NCI-H2081 (cell line): ENCODE measurements at places on chromosomes 4 and X.
A peak's percentile ranks its signal among the peaks of the same experiment; 100 is the strongest.

GRCh38 chrX:153640736-153641575, 6.0 kb upstream of the DUSP9 start:
- DNase-seq, result no peak

DNA sequence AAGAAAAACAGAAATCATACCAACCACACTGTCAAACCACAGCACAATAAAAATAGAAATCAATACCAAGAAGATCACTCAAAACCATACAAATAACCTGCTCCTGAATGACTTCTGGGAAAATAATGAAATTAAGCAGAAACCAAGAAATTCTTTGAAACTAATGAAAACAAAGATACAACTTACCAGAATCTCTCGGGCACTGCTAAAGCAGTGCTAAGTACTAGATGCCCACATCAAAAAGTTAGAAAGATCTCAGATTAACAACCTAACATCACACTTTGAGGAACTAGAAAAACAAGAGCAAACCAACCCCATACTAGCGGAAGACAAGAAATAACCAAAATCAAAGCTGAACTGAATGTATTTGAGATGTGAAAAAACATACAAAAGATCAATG, 33.2 kb downstream of the AWAT2 start:
- no peak for DNase-seq

DNA sequence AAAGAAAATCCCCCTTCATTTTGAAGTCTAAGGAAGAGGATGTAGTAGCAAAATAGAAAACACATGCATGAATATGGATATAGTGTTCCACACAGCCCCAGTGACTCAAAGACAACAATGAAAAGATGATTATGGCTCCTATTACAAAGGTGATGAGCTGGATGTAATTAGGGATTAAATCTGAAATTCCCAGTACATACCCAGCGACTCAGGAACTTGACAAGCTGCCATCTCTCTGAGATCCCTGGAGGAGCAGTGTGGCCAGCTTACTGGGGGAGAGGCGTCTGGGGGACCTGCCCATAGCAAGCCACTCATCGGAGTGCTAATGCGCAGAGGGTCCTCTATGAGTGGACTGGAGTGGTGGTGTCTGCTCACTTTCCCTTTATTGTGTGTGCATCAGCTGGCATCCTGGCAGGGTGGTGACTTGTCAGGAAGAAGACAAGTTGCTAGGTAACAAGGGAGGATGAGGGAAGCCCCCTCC, 42.7 kb upstream of the MGST2 start:
- no peak for DNase-seq

DNA sequence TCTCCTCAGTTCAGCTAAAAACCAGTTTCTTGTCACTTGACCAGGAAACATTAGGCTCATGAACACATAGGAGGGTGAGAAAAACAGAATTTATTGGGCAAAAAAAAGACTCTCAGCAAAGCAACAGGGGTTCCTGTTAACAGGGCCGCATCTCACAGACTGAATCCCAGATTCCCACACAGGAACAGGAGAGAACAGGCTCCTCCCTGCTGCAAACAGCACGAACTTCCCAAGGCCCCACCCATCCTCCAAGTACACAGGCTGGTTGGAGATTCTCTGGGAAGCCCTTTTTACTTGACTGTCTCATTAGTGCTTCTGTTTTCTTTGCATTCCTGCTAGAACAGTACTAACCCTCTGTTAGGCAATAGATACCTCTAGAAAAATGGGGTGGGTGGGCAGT, 52.4 kb upstream of the IL21 start:
- no peak for DNase-seq

DNA sequence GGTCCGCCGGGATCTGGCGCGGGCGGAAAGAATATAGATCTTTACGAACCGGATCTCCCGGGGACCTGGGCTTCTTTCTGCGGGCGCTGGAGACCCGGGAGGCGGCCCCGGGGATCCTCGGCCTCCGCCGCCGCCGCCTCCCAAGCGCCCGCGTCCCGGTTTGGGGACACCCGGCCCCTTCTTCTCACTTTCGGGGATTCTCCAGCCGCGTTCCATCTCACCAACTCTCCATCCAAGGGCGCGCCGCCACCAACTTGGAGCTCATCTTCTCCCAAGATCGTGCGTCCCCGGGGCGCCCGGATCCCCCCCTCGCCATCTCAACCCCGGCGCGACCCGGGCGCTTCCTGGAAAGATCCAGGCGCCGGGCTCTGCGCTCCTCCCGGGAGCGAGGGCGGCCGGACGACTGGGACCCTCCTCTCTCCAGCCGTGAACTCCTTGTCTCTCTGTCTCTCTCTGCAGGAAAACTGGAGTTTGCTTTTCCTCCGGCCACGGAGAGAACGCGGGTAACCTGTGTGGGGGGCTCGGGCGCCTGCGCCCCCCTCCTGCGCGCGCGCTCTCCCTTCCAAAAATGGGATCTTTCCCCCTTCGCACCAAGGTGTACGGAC, 482 bp upstream of the SHOX start:
- DNase-seq, result no peak

DNA sequence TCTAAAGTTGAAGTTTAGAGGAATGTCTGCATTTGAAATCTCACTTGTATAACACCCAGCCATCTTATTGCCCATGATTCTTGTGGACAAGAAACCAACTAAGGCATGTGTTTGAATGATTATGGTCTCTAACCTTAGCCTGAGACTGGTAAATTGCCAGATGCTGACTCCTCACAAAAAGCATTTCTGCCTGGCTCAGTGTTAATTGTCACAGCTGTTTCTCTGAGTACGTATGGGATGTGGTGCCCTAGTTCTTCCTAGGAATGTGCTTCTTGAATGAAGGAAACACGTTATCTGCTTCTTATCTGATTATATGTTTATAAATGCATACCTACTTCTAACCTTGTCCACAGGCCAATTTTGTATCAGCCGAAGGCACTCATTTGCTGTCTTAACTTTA, 63.1 kb upstream of the NDP start:
- DNase-seq, result no peak

GRCh38 chrX:54978448-54978847, 15.5 kb downstream of the PFKFB1 start:
- no peak for DNase-seq

DNA sequence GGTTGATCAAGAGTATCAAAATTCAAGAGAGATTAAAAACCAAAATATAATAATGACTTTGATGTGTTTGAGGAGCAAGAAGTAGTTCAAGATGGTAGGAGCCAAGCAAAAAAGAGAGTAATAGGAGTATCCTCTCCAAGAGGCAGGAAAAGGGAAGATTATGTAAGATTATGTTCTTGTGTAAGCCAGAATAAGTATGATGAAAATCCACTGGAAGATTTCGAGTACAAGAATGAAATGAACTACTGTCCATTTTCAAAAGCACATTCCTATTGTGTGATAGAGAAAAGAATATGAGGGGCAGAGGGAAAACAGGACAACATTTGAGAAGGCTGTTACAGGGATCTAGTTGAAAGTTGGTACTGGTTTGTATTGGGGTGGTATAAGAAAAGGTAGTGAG, 659.6 kb upstream of the INTU start:
- DNase-seq, result no peak

GRCh38 chr4:8709729-8710360, 117.3 kb downstream of the CPZ start:
- no peak for DNase-seq

DNA sequence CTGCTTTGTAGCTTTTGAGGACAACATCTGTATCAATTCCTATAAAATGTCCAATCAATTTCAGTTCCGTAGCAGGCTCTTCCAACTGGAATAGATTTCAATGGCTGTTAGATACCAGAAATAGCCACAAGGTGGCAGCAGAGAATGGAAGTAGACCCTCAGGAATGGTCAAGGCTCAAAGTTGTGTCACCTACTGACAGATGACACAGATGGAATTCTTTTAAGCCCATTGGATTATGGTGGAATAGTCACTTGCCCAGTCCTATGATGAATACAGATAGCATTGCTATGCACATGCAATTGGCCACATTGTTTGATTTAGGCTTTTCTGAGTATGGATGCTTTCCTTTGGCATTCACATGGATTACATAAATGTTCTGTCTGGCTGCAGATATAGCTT, 130.4 kb upstream of the RADX start:
- peak; percentile 69 for DNase-seq

DNA sequence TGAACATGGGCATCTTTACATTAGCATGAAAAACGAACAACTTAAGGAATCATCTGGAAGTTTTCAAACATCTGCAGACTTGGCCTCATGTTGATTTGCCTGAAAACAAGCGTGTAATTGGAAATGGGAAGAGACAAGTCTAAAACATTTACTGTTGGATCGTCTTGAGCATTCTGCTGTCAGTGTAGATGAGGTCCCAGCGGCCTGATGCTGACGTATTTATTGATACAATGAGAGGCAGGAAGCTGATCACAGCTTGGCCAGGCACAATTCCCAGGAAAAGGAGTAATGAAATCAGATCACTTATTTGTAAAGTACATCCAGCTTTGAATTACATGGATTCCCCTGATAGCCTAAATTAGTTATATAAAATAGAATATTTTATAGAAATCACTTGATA, 210.6 kb downstream of the CLCN4 start:
- no peak for DNase-seq

DNA sequence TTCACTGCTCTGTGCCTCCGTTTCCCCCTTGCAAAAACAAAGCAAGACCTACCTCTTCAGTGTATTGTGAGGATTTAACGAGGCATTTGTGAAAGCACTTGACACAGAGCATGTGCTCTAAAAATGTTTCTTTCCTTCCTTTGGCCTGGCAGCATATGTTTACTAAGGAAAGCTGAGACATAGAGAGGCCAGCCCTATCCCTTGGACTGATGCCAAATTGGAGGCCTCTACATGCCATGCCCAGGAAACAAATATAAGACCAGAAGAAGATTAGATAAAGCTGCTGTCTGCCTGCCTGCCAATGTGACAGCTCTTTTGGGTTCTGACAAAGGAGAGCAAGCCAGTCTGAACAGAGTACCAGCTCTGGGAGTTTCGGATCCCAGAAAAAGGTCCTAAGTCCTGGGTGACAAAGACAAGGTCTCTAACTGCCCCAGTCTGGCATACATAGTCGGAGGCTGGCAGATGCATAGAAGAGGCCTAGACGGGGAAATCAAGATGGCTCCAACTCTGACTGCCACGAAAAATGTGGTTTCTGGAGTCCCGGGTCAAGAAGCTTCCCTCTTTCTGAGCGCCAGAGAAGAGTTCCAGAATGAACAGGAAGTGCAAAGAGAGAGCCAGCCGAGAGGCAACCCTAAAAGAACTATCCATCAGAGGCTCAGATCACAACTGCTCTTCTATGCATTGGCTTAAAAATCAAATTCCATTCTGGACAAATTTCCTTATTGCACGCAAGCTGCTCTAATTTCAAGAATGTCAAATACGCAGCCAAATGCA, 25.8 kb downstream of the OTUD6A start:
- no peak for DNase-seq

- DNase-seq, result no peak
Measured at GRCh38 chr4:54099748-54100574, at the start of gene GSX2. TSS of gene GSX2 (plus strand) at chr4:54100163. CDS start at chr4:54100345, 182 bp downstream.

GRCh38 chr4:145840162-145840768, 98.4 kb downstream of the ZNF827 start:
- peak; percentile 53 for DNase-seq

- DNase-seq, result no peak
Measured at GRCh38 chr4:69708211-69708610, 52.2 kb downstream of the SULT1B1 start.

- no peak for DNase-seq
Measured at GRCh38 chrX:115573185-115573584, 12.2 kb downstream of the PLS3 start.

- no peak for DNase-seq
Measured at GRCh38 chrX:140040386-140040785, 75.1 kb upstream of the CXorf66 start.

GRCh38 chr4:172619218-172619617, 549.4 kb upstream of the GALNT7 start:
- DNase-seq, result no peak

DNA sequence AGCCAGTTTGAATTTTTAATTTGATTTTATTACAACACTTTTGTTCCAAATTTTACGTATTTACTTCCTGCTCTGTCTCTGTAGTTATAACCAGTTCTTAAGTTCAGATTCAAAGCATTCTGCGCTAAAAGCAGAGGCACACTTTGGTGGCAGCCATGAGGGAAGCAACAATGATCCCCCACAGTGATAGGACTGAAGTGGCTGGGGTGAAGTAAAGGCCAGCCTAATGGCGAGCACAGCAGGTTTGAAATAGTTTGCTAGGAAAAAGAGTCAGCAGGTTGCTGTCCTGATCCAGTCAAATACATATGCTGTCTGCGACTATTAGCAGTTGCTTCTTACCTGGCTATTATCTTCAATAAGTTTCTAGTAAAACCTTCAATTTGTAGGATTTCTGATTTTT, 176.3 kb downstream of the RPA4 start:
- no peak for DNase-seq

DNA sequence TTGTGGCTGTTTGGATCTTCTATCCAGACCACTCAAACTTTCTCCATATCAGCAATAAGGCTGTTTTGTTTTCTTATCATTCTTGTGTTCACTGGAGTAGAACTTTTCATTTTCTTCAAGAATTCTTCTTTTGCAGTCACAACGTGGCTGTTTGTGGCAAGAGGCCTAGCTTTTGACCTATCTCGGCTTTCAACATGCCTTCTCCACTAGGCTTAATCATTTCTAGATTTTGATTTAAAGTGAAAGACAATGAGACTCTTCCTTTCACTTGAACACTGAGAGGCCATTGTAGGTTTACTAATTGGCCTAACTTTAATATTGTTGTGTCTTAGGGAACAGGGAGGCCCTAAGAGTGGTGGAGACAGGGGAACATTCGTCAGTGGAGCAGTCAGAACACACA, 19.1 kb downstream of the FGF2 start:
- no peak for DNase-seq

DNA sequence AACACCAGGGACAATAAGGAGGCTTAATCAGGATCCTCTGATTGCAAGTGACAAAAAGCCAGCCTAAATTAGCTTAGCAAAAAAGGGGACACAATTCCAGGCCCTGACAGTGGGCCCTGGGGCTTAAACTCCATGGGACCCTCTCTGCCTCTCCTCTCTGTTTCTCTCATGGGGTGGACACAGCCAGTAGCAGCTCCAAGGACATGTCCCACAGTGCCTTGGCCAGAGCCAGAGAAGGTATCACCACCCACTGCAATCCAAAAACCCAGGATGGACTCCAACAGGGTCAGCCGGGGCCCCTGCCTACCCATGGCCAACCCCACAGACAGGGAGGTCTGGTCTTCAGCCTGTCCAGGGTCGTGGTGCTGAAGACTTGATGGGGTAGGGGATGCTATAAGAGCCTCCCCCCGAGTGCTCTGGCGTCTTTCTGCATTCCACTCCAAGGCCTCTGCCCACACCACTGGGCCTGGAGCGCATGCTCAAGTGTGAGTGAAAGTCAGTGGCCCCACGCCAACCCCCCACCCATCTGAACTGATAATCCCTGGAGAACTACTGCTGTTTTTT, 19.7 kb upstream of the PPP2R2C start:
- no peak for DNase-seq

DNA sequence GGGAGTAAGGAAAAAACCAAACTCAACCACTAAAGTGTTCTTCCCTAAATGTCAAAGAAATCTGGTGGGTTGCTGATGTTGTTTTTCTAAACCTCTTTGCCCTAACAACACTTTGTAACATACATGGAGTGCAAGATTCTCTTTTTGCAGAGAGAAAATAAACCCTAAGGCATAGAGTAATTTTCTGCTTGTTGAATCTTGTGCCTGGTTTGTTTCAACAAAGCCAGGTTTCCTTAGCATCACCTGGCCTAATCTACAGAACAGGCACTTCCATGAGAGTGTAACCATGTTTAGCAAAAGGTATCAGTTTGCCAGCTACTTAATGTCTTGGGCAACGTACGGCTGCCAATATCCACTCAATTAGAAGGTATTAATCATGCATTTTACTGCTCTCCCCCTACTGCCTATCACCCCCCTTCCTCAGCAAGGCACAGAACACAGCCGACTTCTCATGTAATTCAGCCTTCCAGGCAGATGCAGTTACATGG, 219.2 kb downstream of the MAML3 start:
- DNase-seq, result peak; percentile 92

- DNase-seq, result peak; percentile 24
Measured at GRCh38 chr4:54228961-54229501, at the start of gene PDGFRA. TSS of gene PDGFRA (plus strand) at chr4:54229293. CDS start at chr4:54258769, 29,476 bp downstream.
